Activated CD4-positive, alpha-beta T cell treated with anti-CD3 and anti-CD28 coated beads, Interleukin-10, Interleukin-2, amounts not matched to agents 100 ng/mL and 50 ng/mL, durations not matched to agents 16 hours and 8 hours (primary cell): ENCODE measurements at places on chromosomes 1 and 21.
A peak's percentile ranks its signal among the peaks of the same experiment; 100 is the strongest.

GRCh38 chr1:8145545-8146202 is 119.6 kb upstream of the ERRFI1 start:
- no peak for DNase-seq

- DNase-seq = no peak
Observed at GRCh38 chr1:221376286-221376685, 365.6 kb downstream of the DUSP10 start.

DNA sequence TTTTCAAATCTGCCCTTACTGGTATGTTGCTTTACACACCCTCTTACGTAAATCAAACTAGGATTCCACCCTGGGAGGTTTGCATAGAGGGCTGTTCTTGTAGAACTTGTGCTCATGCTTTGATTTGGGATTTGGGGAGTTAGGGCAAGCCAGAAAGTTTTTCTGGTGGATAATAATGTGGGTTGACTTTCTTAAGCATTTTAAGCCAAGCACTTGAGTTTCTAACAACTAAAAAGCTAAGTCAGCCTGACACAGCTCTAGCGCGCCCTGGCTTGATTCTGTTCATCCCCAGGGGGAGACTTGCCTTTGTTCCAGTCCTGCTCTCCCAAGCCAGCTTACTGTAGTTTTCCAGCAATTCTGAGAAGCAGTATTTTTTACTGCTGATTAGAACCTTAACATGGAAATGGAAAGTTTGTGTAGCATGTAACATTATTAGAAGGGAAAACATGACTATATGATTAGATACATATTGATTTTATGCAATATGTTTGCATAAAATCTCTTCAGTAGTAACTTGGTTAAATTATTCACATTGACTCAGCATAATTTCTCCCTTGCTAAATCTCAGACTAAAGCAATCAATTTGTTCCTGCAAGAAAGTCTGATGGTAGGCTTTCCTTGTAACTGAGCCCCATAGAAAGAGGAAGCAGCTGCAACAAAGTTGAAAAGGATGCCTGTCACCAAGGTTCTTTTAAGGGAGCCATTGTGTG is 11.0 kb upstream of the PGD start:
- DNase-seq = no peak

- no peak for DNase-seq
Observed at GRCh38 chr21:35168735-35169134, 119.6 kb upstream of the RUNX1 start.

DNA sequence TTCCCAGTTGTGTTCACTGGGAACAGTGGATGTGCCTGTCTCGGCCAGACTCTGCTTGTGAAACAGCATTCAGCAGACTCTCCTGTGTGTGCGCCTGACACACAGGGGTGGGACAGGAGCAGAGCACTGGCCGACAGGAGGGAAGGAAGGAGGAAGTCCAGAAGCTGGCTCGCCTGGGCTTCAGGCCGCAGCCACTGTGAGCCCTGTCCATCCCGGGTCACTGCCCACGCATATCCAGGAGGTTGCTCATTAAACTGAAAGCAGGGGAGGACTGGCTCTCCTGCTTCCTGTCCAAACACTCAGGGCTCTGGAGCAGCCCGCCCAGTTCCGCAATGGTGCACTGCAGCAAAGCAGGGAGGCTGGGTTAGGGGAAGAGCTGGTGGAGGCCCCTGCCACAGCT is 218.7 kb upstream of the VAMP3 start:
- DNase-seq = no peak

GRCh38 chr1:112460615-112461014 is 48.1 kb upstream of the WNT2B start:
- no peak for DNase-seq

GRCh38 chr1:208709981-208710380 is 465.8 kb upstream of the PLXNA2 start:
- no peak for DNase-seq

- DNase-seq = no peak
Observed at GRCh38 chr1:211699059-211699458, 23.6 kb upstream of the NEK2 start.

GRCh38 chr1:227559499-227559898 is 3.9 kb upstream of the ZNF678 start:
- DNase-seq = no peak

DNA sequence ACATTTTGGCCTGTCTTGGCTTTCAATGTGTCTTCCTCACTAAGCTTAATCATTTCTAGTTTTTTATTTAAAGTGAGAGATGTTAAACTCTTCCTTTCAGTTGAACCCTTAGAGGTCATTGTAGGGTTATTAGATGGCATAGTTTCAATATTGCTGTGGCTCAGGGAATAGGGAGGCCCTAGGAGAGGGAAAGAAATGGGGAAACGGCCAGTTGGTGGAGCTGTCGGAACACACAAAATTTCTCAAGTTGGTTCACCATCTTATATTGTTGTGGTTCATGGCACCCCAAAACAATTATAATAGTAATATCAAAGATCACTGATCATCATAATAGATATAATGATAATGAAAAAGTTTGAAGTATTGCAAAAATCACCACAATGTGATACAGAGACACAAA is 31.4 kb upstream of the KAZN start:
- no peak for DNase-seq

- no peak for DNase-seq
Observed at GRCh38 chr1:226972931-226973330, 32.8 kb downstream of the COQ8A start.

DNA sequence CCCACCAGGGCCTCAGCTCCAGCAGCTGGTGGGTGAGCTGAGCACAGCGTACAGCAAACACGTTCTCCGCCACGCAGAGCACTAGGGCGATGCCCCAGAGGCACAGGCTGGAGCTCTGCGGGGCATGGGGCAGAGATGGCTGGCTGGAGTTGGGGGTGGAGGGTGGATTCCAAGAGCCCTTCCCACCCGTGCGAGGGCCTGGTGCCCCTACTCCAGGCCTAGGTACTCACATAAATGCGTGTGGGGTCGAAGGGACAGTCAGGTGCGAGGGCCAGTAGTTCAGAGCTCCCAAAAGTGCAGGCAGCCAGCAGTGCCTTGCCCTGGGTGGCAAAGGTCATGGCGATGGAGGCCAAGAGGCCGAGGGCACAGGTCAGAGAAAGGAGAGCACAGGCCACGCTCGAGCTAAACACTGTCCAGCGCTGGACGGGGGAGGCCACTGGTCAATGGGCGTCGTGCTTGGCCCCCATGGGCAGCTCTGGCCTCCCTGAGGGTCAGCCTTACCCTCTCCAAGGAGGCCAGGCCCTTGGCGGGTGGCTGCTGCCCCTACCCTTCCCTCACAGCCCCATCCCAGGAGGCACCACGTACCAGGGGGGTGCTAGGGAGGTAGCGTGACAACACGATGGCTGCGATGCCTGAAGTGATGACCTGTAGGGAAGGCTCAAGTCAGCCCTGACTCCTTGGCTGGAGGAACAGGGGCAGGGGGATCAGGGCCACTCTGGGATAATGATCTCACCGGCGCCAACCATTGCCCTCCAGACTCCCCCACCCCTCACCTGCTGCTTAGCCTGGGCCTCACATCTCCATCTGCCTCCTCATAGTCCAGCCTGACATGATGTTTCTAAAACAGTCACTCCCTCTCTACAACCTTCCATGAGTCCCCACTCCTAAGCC is 5.6 kb downstream of the TMEM54 start:
- no peak for DNase-seq

- DNase-seq = peak; percentile 36
Observed at GRCh38 chr1:240888039-240888786, 276.3 kb upstream of the GREM2 start.

- DNase-seq = peak; percentile 36
Observed at GRCh38 chr1:55214212-55214933, 791 bp downstream of the USP24 start.

GRCh38 chr1:228687587-228687986 is 47.7 kb upstream of the RHOU start:
- DNase-seq = no peak

GRCh38 chr1:118621839-118622238 is 366.3 kb downstream of the TBX15 start:
- no peak for DNase-seq

DNA sequence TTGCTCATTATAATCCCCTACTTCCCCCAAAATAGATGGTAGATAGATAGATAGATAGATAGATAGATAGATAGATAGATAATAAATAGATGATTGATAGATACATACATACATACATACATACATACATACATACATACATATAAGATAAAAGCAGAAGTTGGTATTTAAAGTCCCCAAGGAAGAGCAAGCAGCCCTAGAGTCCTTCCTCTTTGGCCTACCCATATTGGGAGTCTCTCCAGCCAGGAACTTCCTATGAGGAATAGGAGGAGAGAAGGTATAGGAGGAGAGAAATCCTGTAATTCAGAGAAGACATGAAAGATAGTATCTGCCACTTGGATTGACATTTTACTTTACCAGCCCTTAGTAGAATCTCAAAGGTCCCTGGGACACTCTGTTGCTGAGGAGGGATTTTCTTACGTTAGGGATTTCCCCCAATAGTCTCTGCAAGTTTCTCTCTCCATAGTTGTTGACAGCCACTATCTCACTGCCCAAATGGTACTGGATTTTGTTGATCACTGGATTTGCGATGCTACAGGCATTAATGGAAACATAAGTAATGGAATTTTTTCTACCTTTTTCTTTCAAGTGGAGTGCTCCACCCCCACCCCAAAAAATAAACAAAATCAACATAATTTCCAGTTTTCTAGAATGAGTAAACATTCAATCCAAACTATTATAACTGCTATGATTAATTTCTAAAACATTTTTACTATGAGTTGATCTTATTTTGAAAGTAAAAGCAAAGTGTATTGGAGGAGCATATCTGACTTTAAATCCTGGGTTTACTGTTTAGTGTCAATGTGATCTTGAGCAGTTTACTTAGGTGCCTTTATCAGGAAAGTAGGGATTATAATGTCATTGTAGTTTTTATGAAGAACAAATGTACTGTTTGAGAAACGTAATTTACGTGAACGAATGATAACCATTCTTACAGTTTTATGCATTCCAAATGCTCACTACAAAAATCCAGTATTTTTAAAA is 93.2 kb upstream of the TNFSF4 start:
- no peak for DNase-seq

DNA sequence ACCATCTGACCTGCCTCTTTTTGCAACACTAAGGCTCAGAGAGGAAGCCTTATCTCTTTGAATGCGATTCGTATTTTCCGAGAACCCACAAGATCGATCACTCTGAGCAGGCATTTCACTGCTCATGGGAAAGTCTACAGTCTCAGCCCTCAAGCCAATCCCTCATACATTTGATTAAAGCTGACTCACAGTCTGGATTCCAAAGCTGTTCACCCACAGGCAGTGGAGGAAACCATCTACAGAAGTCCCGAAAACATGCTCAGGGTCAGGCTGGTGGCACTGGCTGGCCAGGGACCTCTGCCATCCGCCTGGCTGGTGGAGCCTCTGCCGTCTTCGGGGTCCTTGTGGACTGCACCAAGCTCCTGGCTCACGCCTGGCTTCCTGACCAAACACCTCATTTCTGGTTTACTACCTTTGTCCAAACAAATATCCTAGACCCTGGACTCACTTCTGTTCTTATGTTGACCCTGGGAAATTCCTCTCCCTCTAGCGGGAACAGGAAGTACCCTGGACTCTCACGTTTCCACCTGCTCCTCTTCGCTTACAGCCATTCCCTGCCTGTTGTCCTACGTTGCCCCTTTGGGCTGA is 650.0 kb downstream of the SMYD3 start:
- DNase-seq = no peak

DNA sequence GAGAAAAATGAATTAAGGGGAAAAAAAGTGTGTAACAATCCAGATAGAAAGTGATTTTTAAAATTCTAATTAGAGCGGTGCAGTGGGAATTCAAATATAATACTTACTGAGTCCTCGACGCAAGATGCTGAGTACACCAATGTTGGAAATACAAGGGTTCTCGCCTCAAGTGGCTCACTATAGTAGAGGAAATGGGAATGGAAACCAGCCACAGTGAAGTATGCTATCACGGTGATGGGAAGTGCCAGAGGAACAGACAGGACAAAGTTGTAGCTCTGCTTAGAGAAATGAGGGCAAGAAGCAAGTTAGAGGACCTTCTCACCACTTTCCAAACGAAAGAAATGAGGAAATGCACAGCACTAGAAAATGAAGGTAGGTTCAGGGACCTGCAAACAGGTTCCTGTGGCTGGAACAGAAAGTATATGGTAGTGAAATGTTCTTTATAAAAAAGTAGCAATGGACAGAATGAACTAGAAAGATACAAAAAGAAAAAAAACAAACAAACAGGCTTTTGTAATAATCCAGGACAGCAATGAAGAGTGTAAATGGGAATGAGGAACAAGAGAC is 13.5 kb downstream of the EGLN1 start:
- no peak for DNase-seq

DNA sequence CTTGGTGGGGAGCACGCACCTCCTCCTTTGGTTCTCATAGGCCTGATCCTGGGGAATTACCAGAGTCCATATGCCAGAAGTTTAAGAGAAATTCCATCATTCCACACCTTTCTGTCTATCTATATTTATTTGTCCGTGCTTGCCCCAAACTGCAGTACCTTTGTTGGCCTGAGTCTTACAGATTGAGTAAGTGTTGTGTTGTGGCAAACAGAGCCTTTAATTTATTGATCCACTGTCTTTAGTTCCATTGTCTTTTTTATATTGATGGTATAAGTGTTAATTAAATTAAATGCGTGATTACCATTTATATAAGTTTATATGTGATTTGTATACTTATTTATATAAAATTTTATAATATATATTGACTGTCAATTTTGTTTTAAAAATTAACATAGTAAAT is 4.9 kb downstream of the SH3BGR start:
- DNase-seq = no peak

DNA sequence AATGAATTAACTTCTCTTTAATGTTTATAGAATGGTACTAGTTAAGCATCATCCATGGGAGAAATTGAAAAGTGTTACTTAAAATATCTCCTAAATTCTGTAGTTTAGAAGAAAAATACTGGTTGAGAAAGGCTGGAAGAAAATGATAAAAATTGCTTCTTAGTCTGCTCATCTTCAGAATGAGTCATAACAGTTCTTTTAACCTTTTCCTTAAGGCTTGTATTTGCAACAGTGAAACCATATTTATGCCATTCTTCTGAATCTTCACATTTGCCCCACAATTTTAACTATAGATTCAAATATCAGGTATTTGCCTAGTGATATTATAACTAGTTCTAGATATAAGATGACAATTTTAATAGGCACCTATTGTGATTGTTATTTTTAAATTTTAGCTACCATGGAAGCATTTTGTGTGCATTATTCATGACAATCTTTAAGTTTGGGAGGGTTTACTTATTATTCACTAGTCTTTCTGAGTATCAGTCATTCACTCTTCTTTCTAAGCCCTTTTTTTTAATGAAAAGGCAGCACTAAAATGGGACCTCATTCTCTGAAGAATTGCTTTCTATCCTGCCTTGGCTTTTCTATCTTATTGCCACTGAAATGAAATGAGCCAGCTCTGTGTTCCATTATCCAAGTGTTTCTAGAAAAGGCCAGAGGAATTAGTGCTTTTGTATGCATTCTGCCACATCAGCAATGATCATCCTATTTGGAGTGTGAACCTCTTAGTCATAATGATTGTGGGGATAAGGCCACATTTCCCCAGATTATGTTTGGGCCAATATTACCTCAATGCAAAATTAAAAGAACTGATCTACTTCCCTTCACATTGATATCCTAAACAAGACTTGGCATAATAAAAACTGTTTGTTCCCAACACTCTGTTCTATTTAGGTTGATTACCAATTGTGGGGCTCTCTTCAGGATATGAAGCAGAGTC is 58.4 kb downstream of the SAMSN1 start:
- DNase-seq = peak; percentile 61

- no peak for DNase-seq
Observed at GRCh38 chr1:115647047-115647446, 5.3 kb downstream of the VANGL1 start.
